ENCODE measurements at places on chromosomes 2 and 18.

- DNase-seq = no peak
Observed at GRCh38 chr2:235670974-235671787, 177.3 kb downstream of the AGAP1 start.

GRCh38 chr2:202249521-202250253 is 11.3 kb upstream of the SUMO1 start:
- no peak for DNase-seq

DNA sequence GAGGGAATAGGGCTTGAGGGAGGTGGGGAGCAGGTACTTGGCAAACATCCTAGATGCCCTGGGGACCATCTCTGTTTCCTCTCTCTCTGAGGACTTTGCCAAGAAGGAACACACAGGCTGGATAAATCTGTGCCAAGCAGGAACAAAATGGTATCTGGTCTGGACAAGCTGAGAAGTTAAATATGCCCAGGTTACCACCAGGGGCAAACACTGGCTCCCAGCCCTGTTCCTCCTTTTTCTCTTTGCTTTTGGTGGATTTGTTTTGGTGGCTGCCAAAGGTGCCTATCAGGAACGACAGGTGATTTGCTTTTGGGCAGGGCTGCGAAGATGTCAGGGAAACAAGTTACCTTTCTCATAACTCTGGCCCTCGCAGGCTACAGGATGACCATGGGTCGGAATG is 227.5 kb upstream of the SMAD2 start:
- DNase-seq = no peak

DNA sequence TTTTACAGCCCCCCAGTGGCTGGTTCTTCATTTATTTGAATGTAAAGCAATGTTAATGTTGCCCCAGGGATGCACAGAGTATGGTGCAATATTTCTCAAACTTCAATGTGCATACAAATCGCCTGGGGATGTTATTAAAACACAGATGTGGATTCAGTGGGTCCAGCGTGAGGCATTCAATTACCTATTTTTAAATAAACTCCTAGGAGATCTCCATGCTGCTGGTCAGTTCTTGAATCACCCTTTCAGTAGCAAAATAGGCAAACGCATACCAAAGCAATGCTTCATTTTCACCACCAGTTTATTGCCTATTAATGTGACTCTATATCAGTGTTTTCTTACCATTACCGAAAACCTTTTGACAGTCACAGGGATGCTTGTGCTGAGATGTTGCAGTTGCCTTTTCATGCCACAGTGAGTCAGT is 530.7 kb downstream of the CBLN2 start:
- no peak for DNase-seq

GRCh38 chr2:221111739-221112138 is 460.4 kb downstream of the EPHA4 start:
- no peak for DNase-seq

DNA sequence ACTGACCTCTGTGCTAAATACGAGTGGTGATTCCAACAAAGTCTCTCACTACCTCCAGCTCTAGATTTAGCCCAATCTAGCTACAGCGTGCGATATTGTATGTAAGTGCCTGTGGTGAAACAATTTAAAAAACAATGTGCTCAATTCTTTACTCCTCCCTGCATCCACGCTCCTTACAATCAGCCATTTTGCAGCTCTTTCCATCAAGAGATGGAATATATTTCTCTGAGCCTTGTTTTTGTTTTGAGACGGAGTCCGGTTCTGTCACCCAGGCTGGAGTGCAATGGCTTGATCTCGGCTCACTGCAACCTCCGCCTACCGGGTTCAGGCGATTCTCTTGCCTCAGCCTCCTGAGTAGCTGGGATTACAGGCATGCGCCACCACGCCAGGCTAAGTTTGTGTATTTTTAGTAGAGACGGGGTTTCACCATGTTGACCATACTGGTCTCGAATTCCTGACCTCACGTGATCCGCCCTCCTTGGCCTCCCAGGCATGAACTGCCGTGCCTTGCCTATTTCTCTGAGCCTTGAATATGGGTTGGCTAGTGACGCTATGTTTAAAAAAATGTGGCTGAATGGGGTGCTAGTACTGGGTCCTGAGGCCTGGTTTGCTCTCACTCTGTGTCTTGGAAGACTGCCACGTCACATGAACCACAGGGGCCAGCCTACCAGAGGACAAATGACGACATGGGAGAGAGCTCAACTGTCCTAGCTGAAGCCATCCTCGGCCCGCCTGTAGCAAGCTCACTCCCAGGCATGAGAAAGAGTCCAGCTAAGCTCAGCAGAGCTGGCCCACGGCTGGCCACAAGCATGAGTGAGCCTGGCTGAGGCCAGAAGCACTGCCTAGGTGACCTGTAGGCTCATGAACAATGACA is 14.8 kb downstream of the WDFY1 start:
- DNase-seq = no peak

- DNase-seq = no peak
Observed at GRCh38 chr2:218128781-218129457, 3.1 kb downstream of the CXCR2 start.

GRCh38 chr2:183579686-183580085 is 455.4 kb downstream of the NUP35 start:
- DNase-seq = no peak

DNA sequence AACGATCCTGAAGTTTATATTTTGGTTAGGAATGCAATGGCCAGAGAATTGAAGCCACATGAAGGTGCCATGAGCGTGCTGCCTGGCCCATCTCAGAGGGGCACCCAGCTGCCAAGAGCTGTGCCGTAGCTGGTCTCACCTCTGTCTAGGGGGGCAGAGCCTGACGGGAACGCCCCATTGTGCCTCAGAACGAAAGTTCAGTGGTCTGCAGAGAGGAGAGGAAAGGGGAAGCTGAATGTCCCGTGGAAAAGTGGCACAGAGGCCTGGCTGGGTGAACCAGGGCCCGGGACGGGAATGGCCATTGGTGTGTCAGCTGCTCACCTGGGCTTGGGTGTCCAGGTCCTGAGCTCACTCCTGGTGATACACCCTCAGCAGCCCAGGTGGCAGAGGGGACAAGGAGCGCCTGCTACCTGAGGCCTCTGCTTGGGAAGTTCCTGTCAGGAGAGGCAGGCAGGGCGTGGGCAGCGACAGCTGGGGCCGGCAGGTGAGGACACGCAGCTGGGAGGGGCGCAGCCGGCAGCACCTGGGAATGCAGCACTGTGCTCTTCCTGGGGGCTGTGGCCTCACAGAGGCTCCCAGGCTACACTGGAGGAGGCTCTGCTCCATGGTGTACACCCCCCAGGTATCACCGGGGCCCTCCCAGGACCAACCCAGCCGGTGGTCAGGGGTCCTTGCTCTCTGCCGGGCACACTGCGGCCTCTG is 67.3 kb downstream of the PARD6G start:
- DNase-seq = no peak

DNA sequence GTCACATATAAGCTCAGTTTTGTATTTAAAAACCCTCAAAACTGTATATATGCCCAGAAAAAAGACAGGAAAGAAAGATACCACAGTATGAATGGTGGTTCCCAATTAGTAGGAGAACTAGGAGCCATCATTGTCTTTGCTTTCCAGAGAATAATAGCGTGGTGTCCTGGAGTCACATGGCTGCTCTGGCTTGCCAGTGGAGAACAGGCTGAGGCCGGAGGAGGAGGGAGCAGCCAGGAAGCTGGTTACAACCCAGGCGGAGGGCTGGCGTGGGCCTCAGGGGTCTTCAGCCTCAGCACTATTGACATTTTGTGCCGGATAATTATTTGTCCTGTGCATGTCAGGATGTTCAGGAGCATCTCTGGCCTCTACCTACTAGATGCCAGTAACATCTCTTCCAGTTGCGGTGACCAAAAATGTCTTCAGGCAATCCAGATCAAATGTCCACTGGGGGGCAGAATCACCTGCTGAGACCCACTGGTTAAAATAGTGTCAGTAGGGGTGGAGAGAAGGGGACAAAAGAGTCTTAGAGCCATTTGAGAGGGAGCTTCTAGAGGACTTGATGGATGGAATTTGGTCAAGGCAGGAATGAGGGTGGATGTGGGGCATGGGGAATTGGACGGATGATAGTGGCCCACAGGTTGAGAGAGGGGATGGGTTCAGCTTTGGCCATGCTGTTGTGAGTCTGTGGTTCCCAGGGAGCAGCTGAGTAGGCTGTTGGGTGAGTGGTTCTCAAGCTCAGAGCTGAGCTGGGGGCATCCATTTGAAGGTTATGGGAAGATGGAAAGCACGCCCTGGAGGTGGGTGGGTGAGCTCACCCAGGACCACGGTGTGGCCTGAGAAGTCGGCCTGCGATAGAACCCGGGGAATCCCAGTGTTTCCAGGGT is 144.9 kb downstream of the AGAP1 start:
- no peak for DNase-seq

- DNase-seq = no peak
Observed at GRCh38 chr2:161999321-161999720, 74.7 kb downstream of the DPP4 start.

- DNase-seq = no peak
Observed at GRCh38 chr2:130916438-130916705, 79.7 kb downstream of the ARHGEF4 start.
